A172 (cell line): ENCODE measurements at places on chromosomes 6 and 20.

- DNase-seq, result no peak
Observed at GRCh38 chr6:129419324-129419723, 290.7 kb downstream of the ARHGAP18 start.

- no peak for DNase-seq
Observed at GRCh38 chr6:168533414-168533813, 92.4 kb downstream of the SMOC2 start.

- no peak for DNase-seq
Observed at GRCh38 chr6:7196019-7196402, 88.2 kb downstream of the RREB1 start.

- no peak for DNase-seq
Observed at GRCh38 chr6:52162940-52163908, 23.0 kb upstream of the IL17A start.

DNA sequence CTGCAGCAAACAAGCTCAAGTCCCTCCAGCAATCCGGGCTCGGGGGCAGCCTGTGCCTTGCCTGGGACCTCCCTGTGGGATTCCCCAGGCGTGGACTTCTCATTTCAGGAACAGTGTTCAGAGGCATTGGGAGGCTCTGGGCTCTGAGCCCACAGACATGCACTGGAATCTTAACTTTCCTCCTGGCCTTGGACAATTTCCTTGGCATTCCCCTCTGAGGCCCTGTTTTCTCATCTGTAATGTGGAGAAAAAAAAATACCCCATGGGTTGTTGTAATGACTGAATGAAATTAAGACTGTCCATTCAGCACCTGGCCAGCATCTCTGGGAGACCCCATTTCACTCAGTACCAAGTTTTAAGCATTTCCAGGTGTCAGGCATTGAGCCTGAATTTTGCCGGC, 17.6 kb downstream of the BPIFB4 start:
- DNase-seq, result no peak

DNA sequence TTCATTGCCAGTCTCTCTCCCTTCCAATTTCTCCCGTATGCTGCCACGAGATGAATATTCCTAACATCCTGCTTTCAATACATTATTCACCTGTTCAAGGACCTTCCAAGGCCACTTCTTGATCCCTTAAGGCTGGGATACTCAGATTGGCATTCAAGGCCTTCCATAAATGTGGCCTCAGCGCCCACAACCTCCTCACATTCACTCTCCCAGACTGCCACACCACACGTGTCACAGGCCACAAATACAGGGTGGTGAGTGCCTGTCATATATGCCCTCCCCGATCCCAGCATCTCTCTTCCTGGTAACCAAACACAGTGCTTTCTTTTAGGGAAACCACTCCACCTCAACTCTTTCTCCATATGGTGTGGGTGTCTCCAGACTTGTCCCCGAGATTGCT, 55.5 kb downstream of the TTI1 start:
- DNase-seq, result no peak

DNA sequence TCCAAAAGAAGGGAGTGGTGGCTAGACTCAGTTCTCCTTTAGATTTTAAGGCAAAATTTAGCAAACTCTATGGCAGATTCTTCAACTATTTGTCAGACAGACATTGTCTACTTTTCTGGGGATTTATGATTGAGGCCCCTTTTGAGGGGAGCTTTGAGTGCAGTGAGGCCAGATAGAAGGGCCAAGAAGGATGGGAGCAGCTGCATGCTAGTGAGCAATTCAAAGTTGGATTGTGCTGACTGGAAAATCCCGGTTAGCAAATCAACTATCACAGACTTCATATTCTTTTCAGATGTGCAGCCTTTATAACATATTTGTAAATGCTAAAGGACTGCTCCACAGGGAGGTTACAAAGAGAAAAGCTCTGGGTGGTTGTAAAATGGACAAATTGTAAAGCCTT, 35.0 kb upstream of the ESR1 start:
- no peak for DNase-seq

DNA sequence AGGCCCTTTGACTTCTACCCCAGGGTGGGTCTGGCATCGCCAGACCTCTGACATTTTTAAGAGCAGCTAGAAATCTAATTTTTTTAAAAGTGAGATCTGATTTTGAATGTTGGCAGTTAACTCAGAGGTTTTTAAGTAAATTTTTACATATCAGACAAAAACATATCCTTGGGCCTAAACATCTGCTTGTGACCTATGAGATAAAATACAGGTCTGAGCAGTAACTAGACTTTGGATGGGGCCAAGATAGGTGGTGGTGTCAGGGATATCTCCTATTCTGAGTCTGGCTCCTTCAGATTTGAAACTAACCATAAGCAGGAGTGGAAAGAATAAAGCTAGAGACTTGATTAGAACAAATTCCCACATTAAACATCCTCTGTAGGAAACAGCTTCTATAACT, 17.6 kb downstream of the RALY start:
- no peak for DNase-seq

- peak; percentile 47 for DNase-seq
Observed at GRCh38 chr6:84801250-84801649, 36.9 kb upstream of the TBX18 start.

DNA sequence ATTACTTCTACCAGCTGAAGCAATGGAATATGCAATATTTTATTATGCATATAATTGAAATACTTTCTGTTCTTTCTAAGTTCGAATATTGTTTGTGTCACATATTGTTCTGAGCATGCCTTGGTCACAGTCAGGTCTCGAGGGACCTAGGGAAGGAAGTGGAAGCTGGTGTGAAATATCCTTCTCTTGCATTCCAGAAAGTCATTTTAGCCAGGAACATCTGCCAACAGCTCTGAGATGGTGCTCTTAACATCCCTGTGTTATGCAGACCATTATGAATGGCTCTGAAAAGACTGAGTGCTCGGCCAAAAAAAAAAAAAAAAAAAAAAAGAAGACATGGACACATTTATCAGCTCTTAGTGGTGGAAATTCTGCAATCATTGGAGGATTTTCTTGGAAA, 132.7 kb upstream of the JAG1 start:
- DNase-seq, result no peak

DNA sequence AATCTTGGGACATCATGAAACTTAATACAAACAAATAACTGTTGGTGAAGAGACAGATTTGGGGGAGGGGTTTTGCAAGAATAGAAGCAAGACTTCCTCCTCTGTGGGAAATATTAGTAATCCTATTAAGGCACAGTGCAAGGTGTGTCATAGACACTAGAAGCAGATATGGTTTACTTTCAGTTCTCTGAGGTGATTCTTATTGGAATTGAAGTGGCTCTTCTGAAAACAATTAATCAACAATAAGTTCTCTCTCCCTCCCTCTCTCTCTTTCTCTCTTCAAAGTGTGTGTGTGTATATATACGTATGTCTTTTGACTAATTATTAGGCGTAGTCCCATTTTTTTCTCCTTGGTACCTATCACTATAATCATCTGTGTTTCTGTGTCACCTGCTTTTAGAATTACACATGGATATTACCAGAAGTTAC, 99.8 kb downstream of the HIVEP2 start:
- no peak for DNase-seq

DNA sequence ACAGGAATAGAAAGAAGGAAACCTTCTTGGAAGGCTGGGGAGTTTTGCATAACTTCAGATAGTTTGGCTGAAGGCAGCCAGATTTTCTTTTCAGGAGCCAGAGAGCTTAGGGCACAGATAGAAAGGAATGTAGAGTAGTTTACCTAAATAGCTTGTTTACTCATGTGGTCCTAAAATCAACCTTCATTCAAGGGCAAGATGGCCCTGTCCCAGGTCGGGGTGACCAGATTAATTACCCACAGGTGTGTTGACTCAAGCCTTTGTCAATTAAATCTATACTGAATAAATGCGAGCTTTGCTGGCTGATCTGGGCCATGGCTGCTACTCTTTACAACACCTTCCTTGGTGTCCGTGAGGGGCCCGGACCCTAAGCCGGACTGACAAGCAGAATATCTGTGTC, 792.0 kb upstream of the MAN1A1 start:
- no peak for DNase-seq

DNA sequence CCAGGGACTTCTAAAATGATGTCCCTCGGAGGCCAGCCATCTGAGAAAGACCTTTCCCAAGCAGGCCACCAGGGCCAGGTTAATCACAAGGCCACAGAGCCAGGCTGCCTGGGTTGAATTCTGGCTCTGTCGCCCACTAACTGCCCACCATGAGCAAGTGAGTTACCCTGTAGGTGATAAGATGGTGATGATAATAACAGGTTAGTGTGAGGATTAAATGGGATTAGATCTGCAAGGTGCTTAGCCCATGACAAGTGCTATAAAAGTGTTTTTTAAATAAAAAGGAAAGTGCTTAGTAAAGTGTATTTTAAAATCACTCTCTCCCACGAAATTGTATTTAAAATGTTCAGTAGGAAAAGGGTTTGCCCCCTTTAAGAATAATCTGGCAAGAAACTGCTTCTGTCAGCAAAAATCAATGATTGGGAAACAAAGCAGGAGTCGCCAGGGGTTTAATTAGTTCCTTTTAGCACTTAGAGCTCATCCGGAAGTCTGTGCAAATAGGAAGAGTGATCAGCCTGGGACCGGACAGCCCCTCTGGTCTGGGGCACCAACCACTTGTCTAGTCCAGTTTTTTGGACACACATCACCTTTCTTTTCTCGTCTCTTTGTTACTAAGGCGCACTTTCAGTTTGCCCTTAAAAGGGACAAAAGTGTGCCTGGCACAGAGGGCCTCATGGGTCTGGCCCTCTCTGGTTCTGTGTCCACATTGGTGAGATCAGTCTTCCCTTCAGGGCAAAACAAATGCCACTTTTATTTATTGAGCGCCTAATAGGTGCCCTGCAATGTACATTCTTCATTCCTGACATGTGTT, 150.4 kb downstream of the GRM4 start:
- no peak for DNase-seq

DNA sequence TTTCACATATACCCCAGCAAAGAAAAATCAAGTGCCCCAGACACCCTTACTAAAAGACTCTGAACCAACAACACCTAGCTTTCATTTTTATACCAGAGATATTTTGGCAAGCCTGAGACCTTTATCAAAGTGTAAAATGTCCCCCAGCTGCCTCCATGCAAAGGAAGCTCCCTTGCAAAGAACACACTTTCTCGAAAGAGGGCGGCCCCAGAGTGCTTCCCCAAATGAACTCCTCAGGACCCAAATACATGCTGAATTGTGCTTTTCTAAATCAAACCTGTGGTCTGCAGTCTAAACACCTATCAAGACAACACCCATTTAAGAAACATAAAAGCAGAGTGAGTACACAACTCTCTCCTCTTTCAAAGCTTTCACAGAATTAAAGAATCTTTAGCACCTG, 490 bp downstream of the IPCEF1 start:
- DNase-seq, result no peak

- no peak for DNase-seq
Observed at GRCh38 chr20:2816583-2817340, 598 bp downstream of the TMEM239 start.

GRCh38 chr20:59515013-59515905, 89.1 kb upstream of the PHACTR3 start:
- DNase-seq, result peak; percentile 63

- no peak for DNase-seq
Observed at GRCh38 chr6:45699663-45700062, 316.0 kb downstream of the CLIC5 start.

GRCh38 chr6:153312634-153313033, 181.6 kb upstream of the RGS17 start:
- DNase-seq, result peak; percentile 64

DNA sequence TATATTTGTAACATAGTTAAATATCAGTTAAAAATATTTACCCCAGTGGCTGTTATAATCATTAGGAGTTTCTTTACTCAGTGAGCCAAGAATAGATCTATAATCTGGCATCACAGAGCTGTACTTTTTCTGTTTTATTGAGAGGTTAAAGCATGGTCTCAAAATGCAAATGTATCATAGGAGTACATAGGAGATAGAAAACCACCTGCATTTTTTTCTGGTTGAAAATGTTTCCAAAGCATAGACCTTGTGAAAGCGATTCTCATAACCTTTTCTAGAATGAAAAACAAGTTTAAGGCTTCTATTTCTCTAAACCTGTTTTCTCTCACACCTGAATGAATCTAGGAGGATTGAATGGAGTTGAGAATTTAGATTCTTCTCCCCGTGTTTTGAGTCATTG, 14.4 kb downstream of the KCNQ5 start:
- DNase-seq, result no peak

- DNase-seq, result no peak
Observed at GRCh38 chr6:128950864-128951263, 67.9 kb downstream of the LAMA2 start.

DNA sequence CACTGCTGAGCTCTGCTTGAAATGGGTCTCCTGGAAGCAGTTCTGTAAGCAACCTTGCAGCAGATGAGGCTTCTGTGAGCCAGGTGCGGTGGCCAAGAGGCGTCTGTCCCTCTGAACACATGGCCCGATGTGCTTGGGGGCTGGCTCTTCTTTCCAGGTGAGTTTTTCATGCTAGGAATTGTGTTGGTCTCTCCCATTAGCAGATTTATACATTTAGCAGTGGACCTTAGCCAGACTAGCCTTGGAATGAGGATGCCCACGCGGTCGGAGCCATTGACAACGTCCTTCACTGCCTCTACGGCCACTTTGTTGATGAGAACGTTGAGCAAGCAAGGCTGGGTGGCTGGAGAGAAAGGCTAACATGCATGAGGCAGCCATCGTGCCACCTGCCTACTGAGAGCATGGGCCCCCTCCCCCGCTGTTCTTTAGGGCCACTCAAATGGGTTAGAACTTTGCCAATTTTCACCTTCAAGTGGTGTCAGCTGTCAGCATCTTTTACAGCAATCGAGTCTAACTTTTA, 33.5 kb downstream of the ERMARD start:
- no peak for DNase-seq

- no peak for DNase-seq
Observed at GRCh38 chr6:13338038-13338437, 9.7 kb upstream of the TBC1D7 start.

GRCh38 chr6:31227143-31227542, 44.7 kb downstream of the HLA-C start:
- no peak for DNase-seq

DNA sequence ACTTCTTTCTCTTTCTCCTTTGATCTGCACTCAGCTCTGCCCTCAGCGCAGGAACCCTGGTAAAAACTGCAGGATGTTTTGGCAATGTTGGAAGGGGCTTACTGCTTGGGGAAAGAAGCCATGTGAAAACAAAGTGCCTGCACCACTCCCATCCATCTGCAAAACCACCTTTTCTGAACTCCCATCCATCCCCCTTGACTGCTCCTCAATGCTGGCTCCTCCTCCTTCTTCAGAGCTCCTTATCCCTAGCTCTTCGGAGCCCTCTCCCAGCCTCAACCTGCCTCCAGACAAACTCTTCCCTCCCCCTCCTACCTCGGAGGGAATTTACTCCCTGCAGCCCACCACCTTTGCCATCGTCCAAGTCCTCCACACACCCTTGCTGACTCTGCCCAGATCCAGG, 4.2 kb upstream of the ZBTB12 start:
- DNase-seq, result no peak

GRCh38 chr6:6251555-6252280, 68.7 kb downstream of the F13A1 start:
- no peak for DNase-seq
